ENCODE measurements at places on chromosomes 12 and 14.
A peak's percentile ranks its signal among the peaks of the same experiment; 100 is the strongest.

- no peak for DNase-seq
Observed at GRCh38 chr12:124725099-124725498, 138.6 kb downstream of the SCARB1 start.

GRCh38 chr14:54410215-54410614 lies 13.4 kb downstream of the CDKN3 start:
- no peak for DNase-seq

GRCh38 chr12:130043685-130044406 lies 118.4 kb upstream of the FZD10 start:
- no peak for DNase-seq

DNA sequence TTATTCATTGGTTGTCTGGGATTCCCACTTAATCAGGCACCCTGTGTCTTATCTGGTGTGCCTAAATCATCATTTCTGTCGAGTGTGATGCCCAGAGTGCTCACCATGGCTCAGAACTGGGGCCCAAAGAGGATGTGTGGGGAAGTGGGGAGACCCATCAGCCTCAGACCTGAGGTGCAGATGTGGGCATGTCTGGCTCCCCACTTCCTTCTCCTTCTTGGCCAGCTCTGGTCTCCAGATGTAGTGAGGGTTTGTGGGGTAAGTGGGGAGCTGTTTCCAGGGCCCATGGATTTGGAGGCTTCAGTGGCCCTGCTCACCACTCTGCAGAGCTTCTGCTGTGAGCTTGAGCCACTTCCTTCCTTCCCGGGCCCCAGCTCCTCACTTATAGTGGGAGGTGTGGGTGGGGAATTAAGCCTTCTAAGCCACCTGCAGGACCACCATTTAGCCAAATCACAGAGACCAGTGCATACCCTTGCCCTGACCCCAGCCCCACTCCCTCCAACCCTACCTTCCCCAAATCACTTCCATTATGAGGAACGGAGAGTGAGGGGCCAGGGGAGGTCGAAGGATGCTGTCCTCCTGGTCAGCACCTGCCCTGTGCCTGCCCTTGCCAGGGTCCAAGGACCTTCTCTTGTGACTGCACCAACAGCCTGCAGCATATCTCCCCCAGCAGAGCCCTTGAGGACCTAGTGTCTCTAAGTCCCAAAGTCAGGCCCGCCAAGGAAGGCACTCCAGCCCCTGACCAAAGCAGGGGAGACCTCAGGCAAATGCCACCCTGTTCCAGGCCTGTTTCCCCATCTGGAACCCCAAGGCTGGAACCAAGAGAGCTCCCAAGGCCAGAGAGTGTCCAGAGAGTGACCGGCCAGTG lies 278.2 kb upstream of the RTL1 start:
- DNase-seq = no peak

GRCh38 chr12:52721838-52722470 lies 18.6 kb upstream of the KRT77 start:
- DNase-seq = no peak

- no peak for DNase-seq
Observed at GRCh38 chr14:74917178-74917543, 5.9 kb downstream of the RPS6KL1 start.

GRCh38 chr12:9331218-9331626 lies 123.0 kb upstream of the PZP start:
- DNase-seq = no peak

DNA sequence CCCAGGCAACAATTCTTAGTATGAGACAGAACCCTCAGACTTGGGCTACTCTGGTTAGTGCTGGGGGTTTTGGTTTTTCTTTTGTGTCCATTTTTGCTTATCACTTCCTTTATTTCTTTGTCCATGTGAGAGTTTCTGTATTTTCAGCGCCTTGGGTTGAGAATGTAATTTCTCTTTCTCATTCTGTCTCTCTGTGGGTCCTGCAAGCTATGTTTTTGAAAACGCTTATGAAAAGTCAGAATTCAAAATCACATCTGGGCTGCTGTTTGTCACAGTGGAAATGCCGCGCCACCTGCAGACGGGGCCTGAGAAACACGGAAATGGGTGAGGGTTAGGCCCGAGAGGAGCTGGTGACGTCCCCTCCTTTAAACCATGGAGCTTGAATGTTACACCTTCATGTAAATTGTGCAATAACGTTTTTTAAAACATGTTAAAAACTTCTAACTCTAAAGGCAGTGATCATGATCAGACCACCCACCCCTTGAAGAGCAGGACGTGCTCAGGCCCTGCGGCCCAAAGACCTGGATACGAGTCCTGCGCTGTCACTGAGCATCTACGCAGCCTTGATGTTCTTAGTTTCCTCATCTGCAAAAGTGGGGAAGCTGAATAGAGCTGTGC lies 26.1 kb downstream of the JDP2 start:
- no peak for DNase-seq

GRCh38 chr12:131077931-131078391 lies 124.3 kb downstream of the ADGRD1 start:
- DNase-seq = no peak

GRCh38 chr12:106974511-106974910 lies 12.4 kb downstream of the MTERF2 start:
- no peak for DNase-seq

DNA sequence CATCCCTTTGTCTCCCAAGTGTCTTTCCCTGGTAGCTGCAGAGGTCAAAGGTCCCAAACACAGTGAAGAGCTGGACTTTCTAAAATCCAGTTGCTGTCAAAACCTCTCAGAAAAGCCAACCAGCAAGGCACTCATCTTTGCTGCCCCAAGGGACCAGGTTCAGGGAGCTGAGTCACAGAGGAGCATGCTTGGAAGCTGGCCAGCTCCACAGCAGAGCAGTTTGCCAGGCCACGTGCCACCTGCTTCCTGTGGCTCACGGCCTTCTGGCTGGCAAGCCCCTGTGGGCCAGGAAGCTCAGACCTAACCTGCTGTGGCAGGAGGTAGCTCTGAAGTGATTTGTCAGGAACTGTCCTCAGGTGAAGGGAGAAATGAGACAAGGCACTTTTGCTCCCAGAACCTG lies 3.6 kb downstream of the ISCU start:
- no peak for DNase-seq

- no peak for DNase-seq
Observed at GRCh38 chr12:51386351-51386750, 4.9 kb downstream of the GALNT6 start.

DNA sequence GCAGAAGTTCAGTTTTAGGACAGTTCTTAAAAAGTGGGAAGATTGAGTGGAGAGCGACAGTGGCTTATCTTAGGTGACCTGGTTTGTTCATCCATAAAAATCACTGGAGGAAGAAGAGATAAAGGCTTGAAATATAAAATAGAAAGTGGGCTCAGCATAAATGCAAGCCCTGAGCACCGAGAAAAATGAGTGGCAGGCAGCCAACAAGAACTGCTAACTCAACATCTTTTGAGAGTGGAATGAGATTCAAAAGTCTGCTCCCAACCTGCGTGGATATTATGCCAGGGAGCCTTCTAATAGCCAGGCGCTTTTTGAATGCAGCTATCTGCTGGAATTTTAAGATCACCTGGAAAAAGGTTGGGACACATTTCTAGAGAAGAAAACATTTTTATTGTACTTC lies 666.5 kb downstream of the FLRT2 start:
- DNase-seq = no peak

DNA sequence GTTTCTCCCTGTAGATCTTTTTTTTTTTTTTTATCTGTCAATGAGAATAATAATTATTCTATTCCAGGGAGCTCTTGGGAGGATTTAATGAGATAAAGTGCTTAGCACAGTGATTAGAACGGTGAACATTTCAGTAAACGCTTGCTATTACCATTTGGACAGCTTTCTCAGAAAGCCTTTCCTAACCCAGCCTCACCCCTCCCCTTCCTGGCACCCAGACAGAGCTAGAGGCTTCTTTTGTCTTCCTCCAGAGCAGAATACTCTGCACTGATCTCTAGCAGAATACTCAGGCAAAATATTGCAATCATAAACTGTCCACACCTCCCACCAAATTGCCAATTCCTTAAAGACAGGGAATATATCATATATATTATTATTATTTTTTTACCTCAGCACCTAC lies 66.6 kb downstream of the ERGIC2 start:
- DNase-seq = no peak

- DNase-seq = no peak
Observed at GRCh38 chr14:73235531-73236155, 1.7 kb upstream of the PAPLN start.

GRCh38 chr14:68372368-68372767 lies 420.5 kb downstream of the ZFP36L1 start:
- DNase-seq = no peak

DNA sequence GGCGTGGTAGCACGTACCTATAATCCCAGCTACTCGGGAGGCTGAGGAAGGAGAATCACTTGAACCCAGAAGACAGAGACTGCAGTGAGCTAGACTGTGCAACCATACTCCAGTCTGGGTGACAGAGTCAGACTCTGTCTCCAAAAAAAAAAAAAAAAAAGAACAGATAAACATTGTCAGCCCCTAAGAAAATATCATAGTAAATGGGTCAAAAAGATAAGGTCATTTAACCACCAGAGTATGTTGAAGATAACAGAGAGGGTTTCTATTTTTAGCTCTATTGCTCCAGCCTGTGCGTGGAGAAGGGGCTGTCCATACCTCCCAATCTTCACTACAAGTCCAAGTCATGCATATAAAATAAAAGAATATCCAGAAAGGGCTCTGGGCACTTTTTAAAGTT lies 15.4 kb downstream of the LGMN start:
- no peak for DNase-seq

DNA sequence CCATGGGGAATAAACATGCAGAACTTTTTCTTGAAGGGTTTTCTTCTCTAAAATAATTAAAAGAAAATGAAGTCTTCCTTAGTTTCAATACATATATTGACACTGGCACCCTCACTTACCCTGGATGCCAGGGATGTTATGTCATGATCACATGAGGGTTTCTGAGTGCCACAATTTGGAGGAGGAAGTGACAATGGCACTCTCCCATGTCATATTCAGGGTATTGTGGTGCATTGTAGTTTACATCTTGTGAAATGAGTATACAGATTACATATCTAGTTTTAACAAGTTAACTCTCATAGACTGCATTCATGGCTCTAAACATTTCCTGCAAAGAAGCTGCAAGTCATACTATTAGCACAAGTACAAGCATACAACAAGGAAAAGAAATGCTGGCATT lies 37.7 kb downstream of the CCDC177 start:
- no peak for DNase-seq

- DNase-seq = no peak
Observed at GRCh38 chr14:29521526-29522137, 406.0 kb downstream of the PRKD1 start.

- no peak for DNase-seq
Observed at GRCh38 chr12:2691345-2692071, 103.3 kb upstream of the FKBP4 start.

DNA sequence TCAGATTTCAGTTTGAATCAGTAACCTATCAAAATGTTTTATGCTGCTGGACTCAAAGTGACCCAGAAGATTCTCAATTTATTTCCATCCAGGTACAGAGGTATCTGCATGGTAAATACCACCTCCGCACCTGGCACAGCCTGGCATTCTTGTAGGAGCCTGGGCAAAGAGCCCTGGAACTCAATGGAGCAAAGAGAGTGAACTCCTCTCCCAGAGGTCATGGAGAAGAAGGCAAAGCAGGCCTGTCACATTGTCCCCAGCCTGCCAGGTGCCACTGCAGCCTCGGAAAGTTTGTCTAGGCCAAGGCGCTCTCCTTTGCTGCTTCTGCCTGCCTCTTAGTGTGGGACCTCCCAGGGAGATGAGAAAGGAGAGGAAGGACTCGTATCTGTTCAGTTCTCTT lies 319.8 kb downstream of the ZFP36L1 start:
- no peak for DNase-seq

GRCh38 chr12:95978351-95978750 lies 17.8 kb downstream of the HAL start:
- DNase-seq = no peak

DNA sequence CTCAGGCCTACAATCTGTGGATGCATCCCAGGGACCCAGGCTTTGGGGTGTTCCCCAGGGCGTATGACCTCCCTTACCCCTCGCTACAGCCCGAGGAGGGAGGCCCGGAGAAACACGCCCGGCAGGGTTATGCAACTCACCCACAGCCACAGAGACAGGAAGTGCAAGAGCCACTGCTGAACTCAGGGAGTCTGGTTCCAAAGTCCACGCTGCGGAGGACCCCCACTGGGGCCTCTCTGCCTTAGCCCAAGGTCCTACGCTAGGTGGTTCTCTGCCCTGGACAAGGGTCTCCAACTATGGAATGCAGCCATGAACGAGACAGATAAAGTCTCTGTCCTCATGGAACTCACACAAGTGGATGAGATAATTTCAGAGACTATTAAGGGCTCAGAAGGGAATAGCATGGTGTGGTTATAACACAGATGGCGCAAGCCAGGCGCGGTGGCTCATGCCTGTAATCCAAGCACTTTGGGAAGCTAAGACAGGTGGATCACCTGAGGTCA lies 11.3 kb downstream of the SCARB1 start:
- no peak for DNase-seq

GRCh38 chr14:89265234-89265633 lies 151.8 kb downstream of the FOXN3 start:
- no peak for DNase-seq

DNA sequence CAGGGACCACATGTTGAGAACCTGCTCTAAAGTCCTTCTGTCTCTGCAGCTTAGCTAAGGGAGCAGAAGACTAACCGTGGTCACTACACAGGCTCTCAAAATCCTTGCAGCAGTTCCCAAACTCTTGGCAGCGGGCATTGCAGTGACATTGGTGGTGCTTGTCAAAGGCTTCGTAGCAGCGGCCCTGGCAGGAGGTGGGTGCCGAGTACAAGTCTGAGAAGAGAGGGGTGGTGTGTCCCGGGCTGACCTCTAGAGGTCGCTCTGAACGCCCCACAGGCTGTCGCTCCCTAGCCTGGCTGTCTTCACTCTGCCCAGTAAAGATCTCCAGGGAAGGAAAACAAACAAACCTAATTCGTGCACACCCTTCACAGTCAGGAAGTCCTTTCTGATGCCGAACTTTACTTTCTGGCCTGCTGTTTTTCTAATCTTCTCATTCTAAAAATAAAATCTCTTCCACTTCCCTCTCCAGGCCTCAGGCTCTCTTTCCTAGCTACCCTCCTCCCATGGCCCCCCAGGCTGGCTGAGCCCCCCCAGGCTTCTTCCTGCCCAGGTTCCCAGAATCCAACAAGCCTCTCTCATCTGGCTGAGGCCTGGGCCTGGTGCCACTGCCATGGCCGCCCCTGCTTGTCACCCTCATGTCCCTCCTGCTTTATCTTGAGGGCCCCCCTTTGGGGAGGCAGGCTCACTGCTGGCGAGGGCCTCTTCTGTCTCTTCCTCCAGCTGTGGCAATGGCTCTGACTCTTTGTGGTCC lies 7.7 kb downstream of the ENDOU start:
- DNase-seq = peak; percentile 59

DNA sequence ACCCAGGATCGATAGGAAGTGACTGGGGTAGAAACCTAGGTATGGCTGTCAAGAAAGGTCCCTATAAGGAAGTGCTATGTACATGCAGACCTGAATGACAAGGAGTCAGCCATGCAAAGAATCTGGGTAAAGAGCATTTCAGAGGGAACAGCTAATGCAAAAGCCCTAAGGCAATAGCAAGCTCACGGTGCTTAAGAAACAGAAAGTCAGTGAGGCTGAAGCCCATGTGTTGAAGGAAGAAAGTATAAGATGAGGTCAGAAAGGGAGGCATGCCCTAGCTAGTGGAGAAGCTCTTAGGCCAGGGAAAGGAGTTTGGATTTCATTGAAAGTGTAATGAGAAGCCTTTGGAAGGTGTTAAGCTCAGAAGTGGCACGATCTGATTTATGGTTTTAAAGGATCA lies 6.0 kb upstream of the ADCY6 start:
- no peak for DNase-seq

GRCh38 chr12:124632519-124632984 lies 65.1 kb upstream of the NCOR2 start:
- no peak for DNase-seq
